Body of pancreas (tissue), 4 donors: ENCODE measurements at places on chromosomes 6 and 20.

DNA sequence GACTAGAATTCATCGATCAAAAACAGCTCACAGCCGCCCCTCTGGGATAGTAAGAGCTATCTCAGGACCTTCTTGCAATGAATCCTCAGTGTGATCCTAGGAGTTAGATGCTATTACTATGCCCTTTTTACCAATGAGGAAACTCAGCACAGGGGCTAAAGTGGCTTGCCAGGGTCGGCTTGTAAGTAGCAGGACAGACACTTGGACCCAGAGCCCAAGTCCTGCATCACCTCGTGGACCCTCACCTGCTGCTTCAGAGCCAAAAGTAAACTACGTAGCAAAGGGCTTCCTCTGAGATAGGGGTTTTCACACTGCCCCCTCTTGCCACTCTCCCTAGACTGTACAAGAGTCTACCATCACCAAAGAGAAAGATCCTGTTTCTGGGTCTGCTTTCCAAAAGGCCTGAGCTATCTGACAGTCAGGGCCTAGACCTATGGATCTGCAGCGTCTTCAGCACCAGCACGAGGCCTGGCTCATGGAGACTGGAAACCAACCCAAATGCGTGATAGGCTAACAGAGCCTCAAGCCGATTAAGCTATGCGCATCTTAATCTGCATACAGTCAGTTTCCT is 172.3 kb downstream of the ANKRD60 start:
- H3K27me3 ChIP-seq: no peaks in the 10 kb centered on the region
- no peak overlapping the region for H3K27ac ChIP-seq

DNA sequence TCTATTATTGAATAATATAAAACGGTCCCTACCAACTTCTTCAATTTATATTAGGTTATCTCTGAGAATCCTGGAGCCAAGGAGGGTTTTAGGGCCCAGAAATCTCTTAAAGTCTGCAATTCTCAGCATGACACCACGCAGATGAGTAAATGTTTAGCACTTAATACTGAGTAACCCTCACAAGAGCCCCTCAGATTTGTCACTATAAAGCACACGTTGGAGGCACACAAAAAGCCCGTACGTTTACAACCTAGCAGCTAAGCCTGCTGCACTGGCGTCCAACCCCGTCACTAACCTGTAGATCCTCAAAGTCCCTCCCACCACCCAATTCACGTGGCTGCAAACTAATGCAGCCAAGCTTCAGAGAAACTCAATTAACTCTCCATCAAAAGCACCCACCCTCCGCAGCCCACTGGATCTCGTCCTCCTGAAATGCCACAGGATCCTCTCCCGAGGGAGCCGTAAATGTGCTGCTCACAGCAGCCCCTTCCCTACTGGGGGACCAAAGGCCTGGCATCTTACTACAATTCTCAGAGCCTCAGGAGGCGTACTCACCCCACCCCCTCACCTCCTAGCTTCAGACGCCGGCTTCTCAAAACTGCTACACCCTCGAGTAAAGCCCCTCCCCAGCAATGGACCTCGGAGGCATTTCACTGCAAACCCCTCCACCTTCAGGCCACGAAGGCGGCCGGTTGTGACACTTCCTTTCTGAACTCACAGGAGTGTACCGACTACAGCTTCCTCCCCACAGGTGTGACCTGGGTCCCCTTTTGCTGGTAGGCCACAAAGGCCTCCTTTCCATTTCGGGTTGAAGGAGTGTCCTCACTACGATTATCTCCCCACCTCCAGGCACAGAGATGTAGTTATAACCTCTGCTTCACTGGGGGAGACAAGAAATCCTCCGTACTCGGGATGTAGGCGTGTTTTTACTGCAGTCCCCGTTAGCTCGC is 909 bp downstream of the CPNE1 start:
- H3K36me3 ChIP-seq: no peaks in the 10 kb centered on the region
- peak; percentile 38 for DNase-seq
- H3K27me3 ChIP-seq: no peaks in the 10 kb centered on the region
- peaks cover 40% of the 10 kb centered on the region for H3K4me1 ChIP-seq
- peak overlapping the region; percentile 96 for H3K27ac ChIP-seq
- H3K4me3 ChIP-seq: peak overlapping the region; percentile 45

DNA sequence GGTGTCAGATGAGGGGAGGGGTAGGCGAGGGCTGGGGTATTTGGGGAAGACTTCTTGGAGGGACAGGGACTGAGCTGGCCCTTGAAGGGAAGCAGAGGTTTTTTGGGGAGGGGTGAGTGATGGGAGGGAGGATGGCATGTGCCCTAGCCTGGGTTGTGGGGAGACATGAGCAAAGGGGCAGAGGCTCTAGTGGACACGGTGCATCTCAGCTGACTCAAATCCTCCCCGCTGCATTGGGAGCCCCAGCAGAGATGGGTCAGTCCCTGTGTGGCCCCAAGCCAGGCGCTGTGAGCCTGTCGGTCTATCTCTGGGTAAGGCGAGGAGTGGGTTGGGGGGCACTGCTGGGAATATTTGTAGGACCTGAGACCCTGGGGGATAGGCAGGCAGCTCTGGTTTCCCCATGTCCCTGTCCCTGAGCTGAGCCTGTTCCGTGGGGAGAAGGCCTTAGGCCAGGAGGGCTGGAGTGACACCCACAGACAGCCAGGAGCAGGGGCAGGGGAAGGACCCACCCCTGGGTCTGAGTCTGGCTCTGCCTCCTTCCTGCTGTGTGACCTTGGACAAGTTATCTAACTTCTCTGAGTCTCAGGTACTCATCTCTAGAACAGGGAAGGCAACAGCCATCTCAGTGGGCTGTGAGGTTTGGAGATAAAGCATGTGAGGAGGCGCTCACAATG is 36.0 kb downstream of the SPDEF start:
- H3K36me3 ChIP-seq: no peaks in the 10 kb centered on the region
- no peak for DNase-seq
- H3K4me3 ChIP-seq: no peak overlapping the region
- no peaks in the 10 kb centered on the region for H3K4me1 ChIP-seq
- H3K27me3 ChIP-seq: no peaks in the 10 kb centered on the region
- no peak overlapping the region for H3K27ac ChIP-seq

DNA sequence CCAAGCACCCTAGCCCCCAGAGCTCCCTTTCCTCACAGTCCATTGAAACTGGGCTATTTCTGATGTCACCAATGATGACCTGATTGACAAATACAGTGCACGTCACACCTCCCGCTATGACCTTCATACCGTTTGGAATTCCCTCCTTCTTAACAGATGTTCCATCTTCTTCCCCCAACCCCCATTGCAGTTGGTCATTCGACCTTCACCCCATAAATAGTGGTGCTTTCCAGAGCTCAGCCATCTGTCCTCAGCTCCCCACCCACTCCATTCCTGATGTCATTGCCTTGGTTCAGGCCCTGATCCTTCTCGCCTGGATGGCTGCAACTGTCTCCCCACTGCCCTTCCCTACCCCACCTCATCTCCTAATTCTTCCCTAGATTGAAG is 198.5 kb downstream of the SOD2 start:
- H3K4me3 ChIP-seq: no peak overlapping the region
- H3K27me3 ChIP-seq: no peaks in the 10 kb centered on the region
- H3K36me3 ChIP-seq: no peaks in the 10 kb centered on the region
